Fibroblast of skin of right quadriceps (primary cell): ENCODE measurements at places on chromosomes 3 and 15.

- DNase-seq = no peak
These were observed 95.7 kb upstream of the SLC24A5 start for GRCh38 chr15:48025118-48025517.

DNA sequence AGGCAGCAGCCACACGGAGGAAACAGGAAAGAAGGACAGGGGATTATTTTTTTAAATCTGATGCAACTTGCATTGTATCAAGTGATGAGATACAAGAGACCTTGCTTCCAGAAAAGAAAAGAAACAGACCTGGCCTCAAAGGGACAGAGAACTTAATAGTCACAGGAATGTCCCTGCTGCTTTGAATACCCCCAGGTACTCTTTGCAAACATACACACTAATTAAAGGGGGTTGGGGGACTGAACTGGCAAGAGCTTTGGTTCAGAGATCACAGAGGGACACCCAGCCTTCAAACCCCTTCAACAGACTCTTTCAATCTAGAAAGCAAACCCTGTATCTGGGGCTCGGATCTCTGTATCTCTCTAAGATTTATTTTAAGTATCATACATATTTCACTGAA, 18.0 kb downstream of the TNIK start:
- no peak for DNase-seq

- no peak for DNase-seq
These were observed 124.1 kb upstream of the CRBN start for GRCh38 chr3:3303636-3304035.

- no peak for DNase-seq
These were observed 10.6 kb downstream of the TPM1 start for GRCh38 chr15:63052961-63053698.

GRCh38 chr3:133662278-133662651, 524 bp upstream of the TOPBP1 start:
- DNase-seq = peak; percentile 14

DNA sequence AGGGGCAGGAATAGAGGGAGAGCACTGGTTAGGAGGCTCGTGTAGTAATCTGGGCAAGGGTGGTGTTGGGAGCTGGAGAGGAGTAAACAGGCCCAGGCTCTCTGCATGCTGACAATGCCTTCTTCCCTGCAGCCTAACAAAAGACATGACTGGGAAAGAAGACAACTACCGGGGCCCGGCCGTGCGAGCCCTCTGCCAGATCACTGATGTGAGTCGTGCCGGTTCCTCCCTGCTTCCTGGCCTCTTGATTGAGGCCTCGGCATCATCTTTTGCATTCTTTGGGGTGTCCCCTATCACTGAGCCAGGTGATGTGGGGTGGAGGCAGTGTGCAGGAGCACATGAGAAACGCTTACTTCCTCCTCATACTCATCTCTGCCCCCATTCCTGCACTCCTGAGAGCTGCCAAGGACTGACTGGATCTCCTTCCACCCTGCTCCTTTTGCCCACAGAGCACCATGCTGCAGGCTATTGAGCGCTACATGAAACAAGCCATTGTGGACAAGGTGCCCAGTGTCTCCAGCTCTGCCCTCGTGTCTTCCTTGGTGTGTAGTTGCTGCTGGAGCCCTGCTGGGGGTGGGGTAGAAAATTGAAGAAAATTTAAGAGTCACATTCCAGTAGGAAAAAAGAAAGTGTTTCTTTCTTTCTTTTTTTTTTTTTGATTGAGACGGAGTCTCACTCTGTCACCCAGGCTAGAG, 5.3 kb downstream of the COPG1 start:
- no peak for DNase-seq

DNA sequence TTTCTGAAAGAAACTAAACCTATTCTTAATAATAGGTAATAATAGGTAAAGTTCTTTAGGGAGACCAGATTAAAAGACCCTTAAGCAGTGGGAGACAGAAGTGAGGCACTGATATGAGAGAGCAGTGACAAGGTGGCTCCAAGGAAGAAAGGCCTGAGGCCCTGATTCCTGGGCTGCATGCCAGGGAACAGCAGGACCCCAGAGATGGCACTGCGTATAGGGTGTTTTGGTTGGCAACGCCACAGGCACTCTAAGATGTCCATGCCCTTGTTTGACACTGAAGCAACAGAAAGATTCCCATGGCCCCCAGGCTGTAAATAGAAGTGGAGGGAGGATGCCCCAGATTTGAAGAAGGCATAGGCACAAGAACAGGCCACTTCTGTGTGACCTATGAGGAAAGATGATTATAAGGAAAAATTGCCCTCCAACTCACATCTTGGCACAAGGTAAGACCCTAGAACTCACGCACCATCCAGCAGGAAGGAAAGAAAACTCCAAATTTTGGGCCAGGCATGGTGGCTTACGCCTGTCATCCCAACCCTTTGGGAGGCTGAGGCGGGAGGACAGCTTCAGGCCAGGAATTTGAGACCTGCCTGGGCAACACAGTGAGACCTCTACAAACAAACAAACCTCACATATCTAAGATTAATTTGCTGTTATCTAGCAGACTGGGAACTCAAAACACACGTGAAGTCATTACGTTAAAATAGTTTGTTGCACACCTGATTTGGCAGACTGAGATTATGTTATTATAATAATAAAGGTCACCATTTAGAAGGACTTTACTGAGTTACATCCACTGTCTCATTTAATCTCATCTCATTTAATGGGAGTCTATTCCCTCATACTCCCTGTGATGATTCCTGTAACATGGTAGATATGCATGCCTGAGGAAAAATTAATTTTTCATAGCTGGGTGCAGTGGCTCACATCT, 10.5 kb upstream of the BLM start:
- no peak for DNase-seq
